Hematopoietic multipotent progenitor cell treated with erythropoietin and hydrocortisone succinate and interleukin-3 and kit ligand, for 4 days (in vitro differentiated cells): ENCODE measurements at places on chromosomes 13 and 19.

GRCh38 chr19:40921005-40921897, 39.2 kb upstream of the CYP2A7 start:
- DNase-seq = no peak

DNA sequence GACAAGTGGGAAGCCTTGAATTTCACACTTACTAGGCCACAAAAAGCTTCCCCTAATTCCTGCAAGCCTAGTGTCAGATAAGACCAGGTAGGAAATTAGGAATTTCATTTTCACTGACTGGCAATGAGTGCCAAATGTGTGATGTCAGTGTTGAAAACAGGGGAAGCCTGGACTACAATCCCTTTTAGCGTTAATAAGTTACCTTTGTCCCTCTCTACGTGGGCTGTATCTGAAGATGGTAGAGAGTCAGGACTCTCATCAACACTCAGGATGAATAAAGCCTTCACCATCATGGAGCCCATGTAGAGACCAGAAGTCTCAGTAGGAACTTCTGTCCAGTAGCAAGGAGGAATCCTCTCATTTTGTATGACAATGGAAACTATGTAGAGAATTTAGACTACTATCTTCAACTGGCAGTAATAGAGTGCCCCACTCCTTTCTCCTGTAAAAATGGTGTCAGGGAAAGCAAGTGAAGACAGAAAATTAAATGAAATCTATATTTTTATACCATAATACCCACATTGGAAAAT, 324.1 kb upstream of the KLHL1 start:
- DNase-seq = no peak

DNA sequence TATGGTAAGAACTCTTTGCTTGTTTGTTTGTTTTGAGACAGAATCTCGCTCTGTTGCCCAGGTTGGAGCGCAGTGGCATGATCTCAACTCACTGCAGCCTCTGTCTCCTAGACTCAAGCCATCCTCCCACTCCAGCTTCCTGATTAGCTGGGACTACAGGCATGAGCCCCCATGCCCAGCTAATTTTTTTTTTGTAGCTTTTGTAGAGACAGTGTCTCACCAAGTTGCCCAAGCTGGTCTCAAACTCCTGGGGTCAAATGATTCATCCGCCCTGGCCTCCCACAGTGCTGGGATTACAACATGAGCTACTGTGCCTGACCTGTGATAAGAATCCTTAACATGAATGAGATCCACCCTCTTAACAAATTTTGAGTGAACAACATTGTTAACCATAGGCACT, 183.9 kb upstream of the TSHZ3 start:
- no peak for DNase-seq

DNA sequence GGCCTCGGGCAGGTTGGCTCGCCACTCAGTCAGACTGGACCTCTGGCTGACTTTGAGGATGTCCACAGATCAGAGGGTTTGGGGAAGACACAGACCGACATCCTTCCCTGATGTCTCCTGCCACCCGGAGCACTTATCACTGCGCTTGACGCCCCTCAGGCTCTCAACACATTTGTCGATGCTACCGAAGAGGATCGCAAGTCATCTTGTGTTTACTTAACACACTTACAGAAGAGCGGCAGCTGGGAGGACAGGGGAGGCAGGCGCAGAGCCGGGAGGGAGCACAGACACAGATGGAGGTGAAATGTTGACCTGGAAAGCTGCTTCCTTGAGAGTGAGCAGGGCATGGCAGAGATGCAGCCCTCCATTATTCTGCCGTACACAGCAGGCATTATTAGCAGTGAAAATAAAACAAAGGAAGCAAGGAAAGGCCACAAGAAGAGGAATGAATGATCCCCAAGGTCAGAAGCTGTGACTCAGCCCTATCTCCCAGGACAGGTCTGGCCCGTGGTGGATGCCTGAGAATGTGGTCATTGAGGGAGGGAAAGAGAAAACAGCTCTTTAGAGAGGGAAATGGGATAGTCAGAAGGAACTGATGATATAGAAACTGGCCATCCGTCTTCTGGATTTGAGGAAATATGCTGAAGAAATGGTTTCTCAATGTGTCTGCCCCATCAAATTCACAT, 549.5 kb upstream of the ARGLU1 start:
- DNase-seq = no peak

DNA sequence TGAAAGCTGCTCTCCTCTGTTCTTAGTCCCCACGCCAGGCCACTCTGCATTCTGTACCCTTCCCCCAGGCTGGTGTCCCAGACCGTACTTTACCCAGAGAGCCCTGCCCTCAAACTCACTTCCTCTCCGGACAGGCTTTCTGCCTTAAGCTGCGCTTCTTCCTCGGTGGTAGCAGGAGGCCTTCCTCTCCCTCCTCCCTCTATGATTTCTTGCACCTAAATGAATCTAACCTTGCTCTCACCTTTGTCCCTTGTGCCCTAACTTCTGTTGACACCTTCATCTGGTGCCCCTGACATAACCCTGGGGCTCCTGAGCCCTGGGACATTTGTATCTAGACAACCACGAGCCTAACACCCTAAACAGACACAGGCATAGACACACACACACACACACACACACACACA, 29.6 kb upstream of the CEACAM21 start:
- DNase-seq = peak; percentile 77

DNA sequence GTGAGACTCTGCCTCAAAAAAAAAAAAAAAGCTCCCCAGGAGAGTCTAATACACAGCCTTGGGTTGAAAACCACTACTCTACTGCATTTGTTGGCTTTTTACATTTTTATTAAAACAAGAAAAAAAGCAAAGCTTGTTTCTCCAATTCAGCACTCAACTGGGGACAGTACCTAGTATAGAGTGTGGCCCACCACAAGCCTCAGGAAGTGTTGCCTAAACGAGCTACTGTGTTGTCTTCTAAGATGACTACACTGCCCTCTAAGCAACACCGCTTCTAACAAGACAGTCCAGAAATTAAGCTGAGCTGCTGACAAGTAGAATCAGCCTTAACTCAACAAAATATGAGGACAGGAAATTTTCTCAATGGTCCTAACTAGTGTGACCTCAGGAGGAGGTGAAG, 522.2 kb downstream of the FGF9 start:
- DNase-seq = no peak
